ENCODE measurements at places on chromosomes 2 and 18.

DNA sequence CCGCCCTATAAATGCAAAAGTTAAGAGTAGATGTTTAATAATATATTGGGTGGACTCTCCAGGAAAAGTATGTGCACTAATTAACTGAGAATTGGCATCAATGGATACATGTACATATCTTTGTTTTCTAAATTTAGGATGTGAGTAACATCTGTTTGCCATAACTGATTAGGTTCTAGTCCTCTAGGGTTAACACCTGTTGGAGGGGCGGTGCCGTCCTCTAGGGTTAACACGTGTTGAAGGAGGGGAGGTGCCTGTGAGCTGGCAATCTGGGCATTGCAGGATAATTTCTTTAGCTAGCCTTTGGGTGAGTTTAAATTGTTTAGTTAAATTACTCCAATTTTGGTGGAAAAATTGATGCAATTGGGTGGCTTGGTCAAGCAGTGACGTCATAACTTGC is 30.9 kb downstream of the HTR2B start:
- DNase-seq: no peak

GRCh38 chr2:159091381-159091780 is 122.9 kb downstream of the TANC1 start:
- DNase-seq: no peak

DNA sequence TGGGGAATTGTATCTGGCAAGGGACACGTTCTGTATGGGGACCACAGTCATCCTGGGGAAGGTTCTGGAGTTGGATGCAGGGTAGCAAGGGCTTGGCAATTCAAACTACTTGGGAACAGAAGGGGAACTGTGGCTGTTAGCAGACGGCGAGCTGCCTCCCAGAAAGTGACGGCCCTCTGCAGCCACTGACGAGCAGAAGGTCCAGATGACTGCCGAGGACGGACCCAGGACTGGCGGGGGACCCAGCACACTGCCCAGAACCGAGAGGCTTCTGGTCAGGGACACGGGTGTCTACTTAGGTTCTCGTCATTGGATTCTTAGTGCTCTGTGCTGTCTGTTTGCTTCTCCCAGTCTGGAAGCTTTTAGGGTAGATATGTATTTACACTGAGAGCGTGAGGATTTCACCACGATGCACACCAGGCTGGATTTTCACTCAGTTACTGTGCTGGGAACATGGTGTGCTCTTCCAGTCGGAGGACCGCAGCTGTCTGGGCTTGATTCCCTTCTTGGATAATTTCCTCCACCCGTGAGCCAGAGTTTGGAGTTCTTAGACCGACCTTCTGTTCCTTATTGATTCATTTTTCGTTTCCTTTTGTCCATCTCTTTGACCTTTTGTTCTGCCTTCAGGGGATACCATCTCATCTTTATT is 13.4 kb downstream of the GPR35 start:
- no peak for DNase-seq

- no peak for DNase-seq
These were observed 231.4 kb downstream of the LRRTM1 start for GRCh38 chr2:80073134-80073561.

DNA sequence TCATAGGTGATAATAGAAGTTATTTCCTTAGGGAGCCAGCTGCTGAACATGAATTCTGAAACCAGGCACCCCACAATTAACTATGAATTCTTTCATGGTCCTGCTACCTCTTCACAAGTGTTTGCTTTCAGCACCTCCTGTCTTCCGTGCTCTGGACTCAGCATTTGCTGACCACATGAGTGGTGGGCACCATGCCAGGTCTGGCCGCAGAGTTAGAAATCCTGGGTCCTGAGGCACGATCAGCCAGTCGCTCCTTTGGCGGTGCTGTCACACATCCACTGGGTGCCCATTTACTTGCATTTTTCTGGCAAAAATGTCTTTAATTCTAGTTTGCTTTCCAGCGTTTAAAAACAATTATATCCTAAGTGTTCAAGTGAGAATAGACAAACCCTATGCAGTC is 196.4 kb upstream of the PXDN start:
- no peak for DNase-seq

DNA sequence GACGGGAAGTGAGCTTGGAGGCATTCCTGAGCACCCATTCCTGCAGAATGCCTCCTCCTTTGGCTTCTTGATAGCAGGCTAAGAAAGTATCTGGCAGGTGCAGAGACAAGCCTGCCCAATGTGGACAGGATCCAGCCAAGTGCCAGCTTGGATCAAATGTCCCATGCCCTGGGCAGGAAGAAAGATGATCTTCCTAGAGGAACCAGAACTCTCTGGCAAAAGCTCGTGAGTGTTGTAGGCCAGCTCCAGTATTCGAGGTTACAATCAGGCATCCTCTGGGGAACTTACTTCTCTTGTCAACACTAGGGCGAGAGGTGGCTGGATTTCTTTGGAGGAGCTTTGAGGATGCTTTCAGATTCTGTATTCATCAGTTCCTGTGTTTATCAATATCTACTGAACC is 29.9 kb upstream of the PDIA6 start:
- no peak for DNase-seq

- DNase-seq: no peak
These were observed 47.2 kb downstream of the BOLA3 start for GRCh38 chr2:74100254-74101216.

GRCh38 chr2:235856151-235856854 is 311.9 kb downstream of the GBX2 start:
- DNase-seq: no peak

GRCh38 chr18:35999925-36000324 is 27.4 kb downstream of the RMP24 start:
- no peak for DNase-seq
